Omental fat pad (tissue), 4 donors: ENCODE measurements at places on chromosomes 12 and 14.

DNA sequence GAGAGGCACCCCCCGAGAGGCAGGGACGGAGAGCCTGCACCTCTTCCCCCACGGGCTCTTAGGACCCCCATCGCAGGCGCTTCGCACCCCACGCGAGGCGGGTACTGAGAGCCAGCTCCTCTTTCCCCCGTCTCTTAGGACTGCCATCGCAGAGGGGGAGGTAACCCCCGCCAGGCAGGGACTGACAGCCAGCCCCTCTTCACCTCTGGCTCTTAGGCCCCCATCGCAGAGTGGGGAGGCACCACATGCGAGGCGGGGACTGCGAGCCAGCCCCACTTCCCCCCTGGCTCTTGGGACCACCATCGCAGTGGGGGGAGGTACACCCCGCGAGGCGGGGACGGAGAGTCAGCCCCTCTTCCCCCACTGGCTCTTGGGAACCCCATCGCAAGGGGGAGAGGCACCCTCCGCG, 46.1 kb downstream of the DDX11 start:
- DNase-seq: no peak

- no peak for DNase-seq
Measured at GRCh38 chr14:62179367-62180018, 417.3 kb downstream of the SNAPC1 start.

- no peak for DNase-seq
Measured at GRCh38 chr14:70468731-70469130, 16.8 kb downstream of the ADAM21 start.

DNA sequence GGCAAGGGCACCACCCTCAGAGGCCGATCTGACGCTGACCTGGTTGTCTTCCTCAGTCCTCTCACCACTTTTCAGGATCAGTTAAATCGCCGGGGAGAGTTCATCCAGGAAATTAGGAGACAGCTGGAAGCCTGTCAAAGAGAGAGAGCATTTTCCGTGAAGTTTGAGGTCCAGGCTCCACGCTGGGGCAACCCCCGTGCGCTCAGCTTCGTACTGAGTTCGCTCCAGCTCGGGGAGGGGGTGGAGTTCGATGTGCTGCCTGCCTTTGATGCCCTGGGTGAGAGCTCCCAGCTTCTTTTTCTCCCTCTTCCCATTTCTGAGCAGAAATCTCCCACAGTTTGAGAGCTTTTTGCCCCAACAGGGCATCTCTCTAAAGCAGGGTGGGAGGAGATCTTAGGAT, 1.8 kb downstream of the OAS1 start:
- no peak for DNase-seq

DNA sequence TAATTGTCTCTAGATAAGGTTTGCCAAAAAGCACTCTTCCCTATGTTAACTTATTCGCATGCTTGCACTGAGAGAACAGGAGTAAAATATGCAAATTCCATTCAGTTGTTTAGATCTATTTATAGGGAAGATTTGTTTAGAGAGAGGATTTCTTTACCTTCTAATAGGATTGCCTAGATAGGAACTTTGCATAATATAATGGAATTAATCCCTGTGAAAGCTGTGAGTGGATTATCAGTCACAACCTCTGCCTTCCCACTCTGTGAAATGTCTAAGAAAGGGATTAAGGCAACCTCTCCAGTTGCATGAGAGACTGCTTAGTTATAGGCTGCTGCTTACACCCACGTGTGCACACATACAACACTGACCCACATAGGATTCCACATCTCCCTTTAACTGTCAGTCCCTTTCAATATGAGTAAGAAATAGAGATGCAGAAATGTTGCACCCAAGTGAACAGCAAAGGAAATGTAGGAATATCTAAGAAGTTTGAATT, 83.2 kb downstream of the ALG10B start:
- DNase-seq: no peak

GRCh38 chr12:106251631-106252455, 4.0 kb upstream of the CKAP4 start:
- no peak for DNase-seq

GRCh38 chr14:64720131-64720576, 15.9 kb downstream of the PLEKHG3 start:
- no peak for DNase-seq

- DNase-seq: no peak
Measured at GRCh38 chr14:28630100-28630499, 136.5 kb upstream of the FOXG1 start.

DNA sequence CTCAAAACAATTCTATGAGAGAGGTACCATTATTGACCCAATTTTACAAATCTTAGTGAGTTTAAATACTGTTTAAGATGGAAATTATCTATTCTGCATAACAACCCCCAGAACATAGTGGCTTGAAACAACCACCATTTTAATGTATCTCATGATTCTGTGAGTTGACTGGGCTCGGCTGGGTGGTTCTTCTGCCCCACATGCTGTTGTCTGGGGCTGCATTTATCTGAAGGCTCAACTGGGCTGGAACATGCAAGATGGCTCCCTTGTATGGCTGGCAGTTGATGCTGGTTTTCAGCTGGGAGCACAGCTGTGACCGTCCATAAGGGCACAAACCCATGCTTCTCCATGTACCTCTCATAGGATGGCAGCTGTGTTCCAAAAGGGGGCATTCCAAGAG, 82.2 kb downstream of the DRAM1 start:
- no peak for DNase-seq

GRCh38 chr14:54424479-54424901, 16.7 kb downstream of the CNIH1 start:
- DNase-seq: no peak

DNA sequence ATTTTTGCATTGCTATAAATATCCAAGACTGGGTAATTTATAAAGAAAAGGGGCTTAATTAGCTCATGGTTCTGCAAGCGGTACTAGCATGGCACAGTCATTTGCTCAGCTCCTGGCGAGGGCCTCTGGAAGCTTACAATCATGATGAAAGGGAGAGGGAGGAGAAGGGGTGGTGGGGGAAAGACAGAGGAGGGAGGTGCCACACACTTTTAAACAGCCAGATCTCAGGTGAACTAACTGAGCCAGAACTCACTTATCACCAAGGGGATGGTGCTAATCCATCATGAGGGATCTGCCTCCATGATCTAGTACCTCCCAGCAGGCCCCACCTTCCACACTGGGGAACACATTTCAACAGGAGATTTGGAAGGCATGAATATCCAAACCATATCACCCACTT, 476.3 kb downstream of the PCNX1 start:
- no peak for DNase-seq

- DNase-seq: no peak
Measured at GRCh38 chr12:56872366-56872765, 61.8 kb downstream of the SDR9C7 start.

- DNase-seq: no peak
Measured at GRCh38 chr12:59699421-59700152, 103.8 kb downstream of the SLC16A7 start.

- no peak for DNase-seq
Measured at GRCh38 chr12:5480218-5480937, 48.5 kb downstream of the NTF3 start.

DNA sequence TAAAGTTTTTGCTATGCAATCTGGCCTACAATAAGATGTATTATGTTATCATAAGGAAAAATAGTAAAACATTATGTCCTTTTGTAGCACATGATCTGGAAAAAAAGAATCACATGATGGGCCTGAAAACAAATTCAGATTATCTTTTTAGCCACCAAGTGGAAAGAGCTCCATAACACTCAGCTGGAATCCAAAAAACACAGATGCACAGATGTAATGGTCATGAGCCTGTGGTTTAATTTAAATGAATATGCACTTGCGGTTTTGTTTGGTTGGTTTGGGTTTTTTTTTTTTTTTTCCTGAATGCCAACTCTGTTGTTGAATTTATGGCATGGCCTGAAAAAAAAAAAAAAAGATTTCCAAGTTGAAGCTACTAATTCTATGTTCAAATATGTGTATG, 4.1 kb downstream of the KCNC2 start:
- DNase-seq: no peak

DNA sequence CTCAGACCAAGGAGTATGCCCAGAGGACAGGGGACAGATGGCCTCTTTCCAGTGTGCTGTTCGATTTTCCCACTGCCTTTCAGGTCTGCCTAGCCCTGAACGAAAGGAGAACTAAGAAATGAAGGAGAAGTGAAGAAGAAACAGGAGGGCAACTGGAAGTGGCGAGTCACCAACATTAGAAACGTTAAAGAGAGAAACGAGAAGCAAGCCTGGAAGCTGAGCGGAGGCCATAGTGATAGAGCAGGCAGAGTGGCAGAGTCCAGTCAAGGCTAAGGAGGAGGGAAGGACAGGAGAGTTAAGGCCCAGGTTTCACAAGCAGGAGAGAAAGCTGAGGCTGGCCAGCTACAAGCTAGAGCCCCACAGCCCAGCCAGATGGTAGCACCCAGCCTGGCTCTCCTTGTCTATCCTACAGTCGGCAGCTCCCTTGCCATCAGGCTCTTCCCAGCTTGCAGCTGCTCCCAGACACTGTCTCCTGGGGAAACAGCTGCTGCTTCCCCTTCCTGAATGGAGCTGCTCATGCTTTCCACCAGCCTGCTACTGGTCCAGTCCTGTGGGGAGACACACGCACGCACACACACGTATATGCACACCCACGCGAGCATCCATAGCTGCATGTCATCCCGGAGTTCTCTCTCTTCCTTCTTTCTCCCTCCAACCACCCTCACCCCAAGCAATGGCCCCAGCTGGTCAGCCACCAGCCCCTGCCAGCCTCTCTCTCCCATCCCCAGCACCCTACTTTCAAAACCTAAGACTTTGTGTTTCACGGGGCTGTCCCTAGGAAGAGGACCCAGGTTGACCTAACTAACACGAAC, 139.7 kb upstream of the CCND2 start:
- no peak for DNase-seq

- DNase-seq: no peak
Measured at GRCh38 chr12:22105542-22105941, 59.5 kb downstream of the CMAS start.

- DNase-seq: no peak
Measured at GRCh38 chr12:88351146-88351545, 209.0 kb downstream of the TMTC3 start.

DNA sequence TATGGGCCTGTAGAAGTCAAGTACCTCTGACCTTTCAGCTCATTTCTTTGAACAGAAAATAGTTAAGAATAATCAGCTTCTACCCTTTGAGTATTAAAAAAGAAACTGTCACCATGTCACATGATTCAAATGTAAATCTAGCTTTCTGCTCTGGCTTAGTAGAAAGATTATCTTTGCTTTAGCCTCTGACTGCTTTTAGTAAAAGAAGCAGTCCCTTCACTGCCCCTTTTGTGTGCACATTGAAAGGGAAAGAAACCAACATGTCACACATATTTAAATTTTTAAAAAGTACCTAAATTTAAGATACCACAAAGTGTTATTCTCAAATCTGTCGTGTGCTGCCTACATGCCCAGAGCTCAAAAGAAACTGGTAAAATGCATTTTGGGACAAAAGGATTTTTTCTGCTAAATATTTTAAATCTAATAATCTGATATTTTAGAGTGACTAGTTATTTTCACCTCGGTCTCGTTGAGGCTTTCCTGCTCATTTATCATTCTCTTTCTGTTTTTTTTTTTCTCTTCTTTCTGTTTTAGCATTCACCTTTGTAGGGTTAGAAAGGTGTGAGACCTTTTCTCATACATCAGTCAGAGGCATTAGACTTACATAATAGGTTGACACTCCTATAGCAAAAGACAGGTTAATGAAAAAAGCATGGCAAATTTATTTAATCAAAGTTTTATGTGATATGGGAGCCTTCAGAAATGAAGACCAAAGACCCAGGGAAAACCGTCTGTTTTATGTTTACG, 41.3 kb downstream of the SLC16A7 start:
- DNase-seq: no peak

DNA sequence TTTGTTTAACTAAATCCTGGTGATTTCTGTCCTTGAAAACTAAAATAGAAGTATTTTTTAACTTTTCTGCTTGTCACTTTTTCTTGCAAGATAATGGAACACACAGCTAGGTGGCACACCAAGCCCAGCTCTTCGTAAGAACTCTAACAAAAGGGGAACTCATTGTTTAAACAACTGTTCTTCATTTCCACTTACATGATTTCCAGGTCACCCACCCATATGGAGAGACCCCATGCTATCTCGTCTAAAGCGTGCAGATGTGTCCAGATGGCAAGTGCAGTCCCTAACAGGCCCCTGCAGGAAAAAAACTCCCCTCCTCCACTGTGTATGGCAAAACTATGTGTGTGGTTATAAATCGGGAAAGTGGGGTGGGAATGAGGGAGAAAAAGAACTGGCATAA, 43.3 kb upstream of the NT5DC3 start:
- DNase-seq: no peak

GRCh38 chr12:126509572-126509971, 1444.3 kb downstream of the AACS start:
- no peak for DNase-seq

DNA sequence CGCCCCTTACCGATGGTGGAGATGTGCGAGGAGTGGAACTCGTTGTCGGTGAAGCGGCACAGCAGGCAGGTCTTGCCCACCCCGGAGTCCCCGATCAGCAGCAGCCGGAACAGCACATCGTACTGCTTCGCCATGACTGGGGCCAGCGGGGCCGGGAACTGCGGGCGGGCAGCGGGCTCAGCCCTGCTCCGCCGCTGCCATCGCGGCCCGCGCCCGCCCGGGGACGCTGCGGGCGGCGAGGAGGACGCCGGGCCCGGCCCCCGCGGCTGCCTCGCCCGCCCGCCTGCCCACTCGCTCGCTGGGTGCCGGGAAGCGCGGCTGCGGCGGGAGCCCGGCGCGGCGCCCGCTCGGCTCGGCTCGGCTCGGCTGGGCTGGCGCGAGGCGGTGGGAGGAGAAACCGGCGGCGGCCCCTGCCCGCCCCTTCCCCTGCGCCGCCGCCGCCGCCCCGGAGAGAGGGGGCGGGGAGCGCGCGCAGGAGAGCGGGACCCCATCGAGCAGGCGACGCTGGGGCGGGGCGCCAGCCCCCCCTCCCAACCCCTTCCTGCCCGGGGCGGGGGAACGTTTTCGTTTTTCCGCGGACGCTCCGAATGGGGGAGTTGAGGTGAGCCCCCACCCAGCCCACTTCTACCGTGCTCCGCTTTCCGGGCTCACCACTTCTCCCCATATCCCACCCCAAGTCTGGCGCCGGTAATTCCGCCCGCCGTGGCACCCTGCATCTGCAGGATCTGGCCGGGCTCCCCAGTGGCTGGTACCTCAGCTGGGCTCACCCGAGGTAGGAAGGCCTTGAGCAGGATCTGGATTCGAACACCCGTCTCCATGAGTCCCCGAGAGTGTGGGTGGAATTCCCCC, at the start of gene RAB15:
TSS of gene RAB15 (minus strand) at position 394 of the 849 bp plus-strand sequence. CDS start at position 134, 260 bp downstream.
- DNase-seq: no peak

DNA sequence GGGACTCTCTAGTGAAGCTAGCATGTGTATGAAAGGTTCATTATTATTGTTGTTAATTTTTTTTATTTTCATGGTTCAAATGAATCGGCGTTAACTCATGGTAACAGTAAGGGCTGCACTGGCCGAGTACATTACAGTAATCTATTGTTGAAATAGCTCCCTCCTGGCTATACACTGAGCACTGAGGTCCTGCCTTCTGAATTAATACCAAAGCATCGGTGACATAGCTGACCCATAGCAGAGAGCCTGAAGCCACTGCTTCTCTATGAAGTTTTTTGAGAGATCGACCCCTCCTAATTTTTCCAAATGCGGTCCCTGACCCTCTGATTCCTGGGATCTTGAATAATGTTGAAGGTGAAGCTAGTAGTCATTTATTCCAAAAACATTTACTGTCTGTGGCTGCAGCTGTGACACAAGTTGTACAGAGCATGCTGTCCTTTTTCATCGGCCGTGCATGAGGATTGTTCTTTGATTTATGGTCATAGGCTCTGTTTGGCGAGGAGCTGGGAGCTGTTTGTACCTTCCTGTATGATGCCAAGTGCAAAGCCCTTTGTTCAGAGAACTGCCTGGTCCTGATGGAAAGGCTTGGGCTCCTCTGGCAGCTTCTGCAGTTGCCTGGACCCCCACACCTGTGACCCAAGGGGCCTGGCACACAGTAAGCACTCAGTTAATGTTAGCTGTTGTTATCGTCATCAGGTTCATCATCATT, 486.5 kb downstream of the EGLN3 start:
- DNase-seq: no peak
